ENCODE measurements at places on chromosomes 2 and 18.

DNA sequence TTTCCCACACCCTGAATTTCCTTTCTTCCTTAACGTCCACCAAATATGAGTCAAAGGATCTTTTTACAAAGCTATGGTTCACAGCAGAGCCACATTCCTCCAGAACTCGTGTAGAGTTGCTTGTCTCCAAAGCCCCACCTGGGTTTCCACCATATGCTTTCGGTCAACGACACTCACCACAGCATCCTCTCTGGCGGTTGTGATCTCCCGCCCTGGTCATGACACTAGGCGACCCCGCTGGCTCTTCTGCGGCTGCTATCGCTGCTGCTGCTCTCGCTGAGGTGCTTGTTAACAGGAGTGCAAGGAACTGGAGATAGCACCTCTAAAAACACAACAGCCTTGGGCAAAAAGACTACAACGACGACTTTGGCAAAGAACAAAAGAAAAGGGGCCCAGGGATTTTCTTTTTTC, 340 bp downstream of the SLC40A1 start:
- DNase-seq, result no peak

- DNase-seq, result no peak
Observed at GRCh38 chr18:46423226-46423805, 233.7 kb downstream of the LOXHD1 start.

DNA sequence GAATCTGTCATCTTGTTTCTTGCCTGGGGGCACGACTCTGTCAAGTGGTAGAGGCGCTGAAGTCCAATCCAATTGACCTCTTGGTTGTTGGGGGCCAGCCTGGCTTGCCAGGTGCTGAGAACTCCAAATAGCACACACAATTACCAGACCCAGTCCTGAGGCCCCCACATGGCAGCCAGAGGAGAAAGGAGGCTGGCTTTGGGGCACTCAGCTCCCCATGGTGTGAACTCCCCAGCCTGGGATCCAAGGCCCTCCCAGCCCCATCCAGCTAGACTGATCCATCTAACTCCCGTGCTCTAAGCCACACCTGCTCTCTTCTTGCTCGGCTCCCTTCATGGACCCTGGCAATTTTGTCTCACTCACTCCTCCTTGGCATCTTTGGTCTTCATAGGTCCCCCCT, 170.0 kb downstream of the CELF4 start:
- no peak for DNase-seq

DNA sequence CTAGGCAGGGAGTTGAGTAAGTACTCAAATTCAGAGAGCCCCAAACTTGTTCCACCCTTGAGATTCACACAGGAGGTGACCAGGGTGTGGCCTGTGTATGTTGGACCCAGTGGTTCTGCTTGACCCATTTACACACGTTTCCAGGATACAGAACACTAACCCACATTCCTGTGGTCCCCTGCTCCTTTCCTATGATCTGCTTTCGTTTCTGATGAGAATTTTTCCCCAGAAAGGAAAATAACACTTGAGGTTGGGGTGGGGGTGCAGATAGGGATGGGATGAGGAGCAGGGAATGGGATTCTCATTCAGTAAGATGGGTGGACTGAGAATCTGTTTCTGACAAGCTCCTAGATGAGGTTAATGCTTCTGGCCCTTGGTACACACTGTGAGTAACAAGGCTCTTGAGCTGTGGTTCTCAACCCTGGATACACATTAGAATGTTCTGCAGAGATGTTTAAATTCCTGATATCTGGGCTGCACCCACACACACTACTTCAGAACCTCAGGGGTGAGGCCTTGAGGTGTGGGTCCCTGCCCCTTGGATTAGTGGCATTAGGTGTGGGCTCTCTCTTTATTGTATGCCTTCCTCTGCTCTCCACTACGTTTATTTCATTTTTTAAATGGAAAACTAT, 58.4 kb downstream of the TPGS2 start:
- DNase-seq, result no peak

- DNase-seq, result no peak
Observed at GRCh38 chr2:144519934-144520731, at the start of gene ZEB2. ZEB2 (minus strand) TSS chr2:144520119; CDS start chr2:144517350, 2,769 bp downstream.

GRCh38 chr18:75008186-75008585, 200.8 kb downstream of the PTGR3 start:
- DNase-seq, result no peak

GRCh38 chr2:37847792-37848191, 77.3 kb upstream of the RMDN2 start:
- no peak for DNase-seq

- DNase-seq, result no peak
Observed at GRCh38 chr2:46914578-46915230, 902 bp downstream of the MCFD2 start.

DNA sequence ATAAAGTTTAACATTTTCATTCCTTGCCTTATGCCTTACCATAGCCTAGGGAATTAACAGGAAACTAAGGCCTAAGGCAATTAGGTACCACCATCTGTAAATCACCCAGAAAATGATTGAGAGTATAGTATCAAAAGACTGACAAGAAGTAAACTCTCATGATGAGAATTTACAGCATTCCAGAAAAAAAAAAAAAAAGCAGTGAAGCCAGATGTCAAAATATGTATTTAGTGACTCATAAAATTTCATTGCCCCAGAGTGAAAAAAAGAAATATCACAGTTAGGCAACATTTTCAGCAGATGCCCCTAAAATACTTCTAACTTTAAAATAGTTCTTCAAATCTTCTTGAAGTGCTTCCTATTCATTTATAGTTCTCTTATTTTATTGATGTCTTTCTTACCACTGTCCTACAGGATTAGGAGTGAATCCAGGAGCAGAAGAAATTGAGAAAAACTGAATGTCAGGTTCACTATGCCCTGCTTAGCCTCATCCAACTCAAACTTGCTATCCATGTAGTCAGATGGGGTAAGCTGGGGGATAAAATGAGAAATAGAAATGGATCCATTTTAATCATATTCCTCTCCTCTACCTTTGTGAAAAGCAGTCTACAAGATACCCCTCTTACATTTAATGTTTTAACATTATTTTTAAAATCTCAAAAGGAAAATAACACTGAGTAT, 57.3 kb upstream of the TANK start:
- no peak for DNase-seq

DNA sequence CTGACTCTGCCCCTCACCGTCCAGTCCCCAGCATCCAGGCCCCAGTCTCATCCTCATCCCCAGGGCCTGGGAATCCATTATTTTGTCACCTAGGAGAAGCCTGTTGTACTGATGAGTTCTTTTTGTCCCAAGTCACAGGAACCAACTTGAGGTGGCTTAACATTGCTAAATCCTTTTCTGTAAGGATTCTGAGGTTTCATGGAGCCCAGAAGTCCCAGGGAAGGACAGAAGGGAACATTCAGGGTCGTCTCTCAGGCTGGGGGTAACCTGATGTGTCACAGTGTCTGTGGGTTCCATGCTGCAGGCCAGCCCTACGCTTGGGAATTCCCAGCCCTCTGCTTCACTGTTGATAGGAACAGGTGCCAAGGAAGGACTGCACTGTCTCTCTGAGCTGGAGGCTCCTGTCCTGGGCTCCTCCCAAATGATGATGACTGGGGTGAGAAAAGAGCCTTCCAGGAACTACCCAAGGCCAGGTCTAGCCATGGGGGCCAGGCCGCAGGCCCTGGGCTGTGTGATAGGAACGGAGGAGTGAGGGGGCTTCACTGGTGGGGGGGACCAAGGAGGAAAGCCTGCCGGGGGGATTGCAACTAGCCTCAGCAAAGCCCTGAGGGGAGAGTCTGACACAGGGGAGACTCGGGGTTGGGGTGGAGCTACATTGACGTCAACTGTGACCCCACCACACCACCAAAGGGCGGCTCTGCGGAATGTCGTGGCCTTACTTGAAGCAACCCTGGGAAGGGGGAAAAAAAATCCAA, 145.7 kb downstream of the SMAD7 start:
- DNase-seq, result no peak

- no peak for DNase-seq
Observed at GRCh38 chr2:230453006-230453405, 37.0 kb downstream of the SP100 start.

DNA sequence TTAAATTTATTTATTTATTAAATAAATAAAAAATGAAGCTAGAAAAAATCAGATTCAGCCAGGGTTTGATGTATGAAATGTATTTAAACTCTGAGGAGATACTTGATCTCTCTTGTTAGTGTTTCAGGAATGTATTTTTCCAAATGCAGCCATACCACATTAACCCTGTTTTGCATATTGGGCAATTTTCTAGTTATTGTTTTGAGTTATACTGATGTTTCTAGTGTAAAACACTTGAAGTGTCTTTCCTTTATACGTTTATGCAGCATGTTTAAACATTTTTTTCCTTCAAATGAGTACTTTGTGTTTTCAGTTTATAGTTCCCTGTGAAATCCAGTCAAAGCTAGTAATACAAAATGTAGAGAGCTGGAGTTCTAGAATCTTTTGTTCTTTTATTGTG, 69.9 kb downstream of the WDR7 start:
- no peak for DNase-seq

- DNase-seq, result no peak
Observed at GRCh38 chr2:79935771-79936657, 368.5 kb downstream of the LRRTM1 start.

DNA sequence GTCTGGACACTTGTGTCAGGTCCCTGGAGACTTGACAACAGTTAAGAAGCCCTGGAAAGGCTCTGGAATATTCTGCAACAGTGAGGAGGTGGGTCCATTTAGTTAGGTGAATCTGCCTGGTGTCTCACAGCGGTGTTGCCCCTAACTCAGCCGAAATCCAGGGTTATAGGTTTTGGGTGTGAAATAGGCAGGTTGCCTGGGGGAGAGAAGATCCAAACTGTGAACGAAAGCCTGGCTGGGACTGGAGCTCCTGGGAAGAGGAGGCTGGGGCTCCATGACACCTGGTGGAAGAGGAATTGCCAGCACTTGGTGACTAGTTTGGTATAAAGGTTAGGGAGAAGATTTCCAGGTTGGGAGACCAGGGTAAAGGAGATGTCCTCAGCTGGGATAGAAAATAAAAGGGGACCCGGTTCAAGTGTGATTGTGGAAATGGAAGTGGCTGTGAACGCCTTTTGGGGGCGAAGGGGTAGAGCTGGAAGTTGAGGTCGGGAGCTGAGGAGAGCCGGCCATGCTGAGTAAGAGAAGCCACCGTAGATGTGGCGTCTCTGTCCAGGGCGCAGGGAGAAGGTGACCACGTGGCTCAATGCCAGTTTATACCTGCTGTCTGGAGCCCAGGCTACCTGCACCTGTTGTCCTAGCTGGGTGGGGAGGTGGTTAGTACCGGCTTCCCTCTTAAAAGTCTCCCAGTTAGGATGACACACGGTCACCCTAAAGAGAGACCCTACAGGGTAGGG, 3.0 kb upstream of the GAREM2 start:
- no peak for DNase-seq

DNA sequence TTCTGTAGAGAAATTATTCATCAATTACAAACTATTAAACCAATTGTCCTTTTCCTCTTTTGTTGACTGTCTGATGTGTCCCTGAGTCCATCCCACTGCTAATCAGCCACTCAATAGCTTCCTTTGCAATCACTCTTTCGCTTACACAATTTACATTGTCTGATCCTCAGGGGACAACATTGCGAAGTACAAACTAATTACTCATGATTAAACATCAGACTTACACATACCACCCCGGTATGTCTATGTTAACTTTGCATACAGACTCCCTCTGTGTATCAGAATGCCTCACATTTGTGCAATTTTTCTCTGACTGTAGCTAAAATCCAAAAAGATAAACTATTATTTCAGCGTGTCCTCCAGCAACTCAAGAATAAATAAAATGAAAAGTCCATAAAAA, 264.4 kb upstream of the REV1 start:
- no peak for DNase-seq

DNA sequence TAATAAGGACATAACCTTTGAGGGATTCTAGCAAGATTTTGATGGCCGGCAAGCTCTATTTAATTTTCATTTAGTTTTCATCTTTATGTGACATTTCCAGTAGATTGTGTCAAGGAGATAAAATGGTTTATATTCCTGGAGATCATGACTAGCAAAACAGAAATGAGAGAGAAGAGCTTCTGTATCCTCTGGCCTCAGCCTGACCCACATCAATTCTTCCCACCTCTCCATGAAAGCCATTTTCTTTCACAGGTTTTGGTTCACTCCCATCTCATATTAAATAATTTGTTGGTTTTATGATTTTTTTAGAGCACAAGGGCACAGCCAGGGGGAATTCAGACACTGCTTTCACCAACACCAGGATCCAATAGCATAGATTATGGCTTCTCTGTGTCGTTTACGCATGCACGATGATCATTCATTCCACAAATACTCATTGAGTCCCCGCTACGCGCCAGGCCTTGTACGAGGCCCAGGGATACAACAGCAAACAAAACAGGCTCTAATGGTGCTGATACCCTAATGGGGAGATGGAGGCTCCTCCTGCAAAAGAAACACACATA, 85.9 kb downstream of the SH3BP4 start:
- DNase-seq, result no peak

DNA sequence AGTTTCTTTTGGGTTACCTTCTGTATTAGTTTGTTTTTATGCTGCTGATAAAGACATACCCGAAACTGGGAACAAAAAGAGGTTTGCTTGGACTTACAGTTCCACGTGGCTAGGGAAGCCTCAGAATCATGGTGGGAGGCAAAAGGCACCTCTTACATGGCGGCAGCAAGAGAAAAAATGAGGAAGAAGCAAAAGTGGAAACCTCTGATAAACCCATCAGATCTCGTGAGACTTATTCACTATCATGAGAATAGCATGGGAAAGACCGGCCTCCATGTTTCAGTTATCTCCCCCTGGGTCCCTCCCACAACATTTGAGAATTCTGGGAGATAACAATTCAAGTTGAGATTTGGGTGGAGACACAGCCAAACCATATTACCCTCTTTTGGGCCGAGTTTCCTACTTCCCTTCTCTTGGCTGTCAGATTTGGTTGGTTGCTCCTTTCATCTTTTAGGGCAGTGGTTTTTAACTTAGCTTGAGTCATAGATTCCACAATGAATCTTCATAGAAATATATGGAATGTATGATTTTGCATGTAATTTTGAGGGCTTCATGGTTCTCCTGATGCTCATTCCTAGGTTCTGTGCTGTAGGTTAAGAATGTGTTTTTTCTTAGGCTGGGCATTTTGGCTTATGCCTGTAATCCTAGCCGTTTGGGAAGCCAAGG, 44.2 kb downstream of the CEP192 start:
- no peak for DNase-seq

- no peak for DNase-seq
Observed at GRCh38 chr2:179584760-179585159, 276.7 kb downstream of the ZNF385B start.

DNA sequence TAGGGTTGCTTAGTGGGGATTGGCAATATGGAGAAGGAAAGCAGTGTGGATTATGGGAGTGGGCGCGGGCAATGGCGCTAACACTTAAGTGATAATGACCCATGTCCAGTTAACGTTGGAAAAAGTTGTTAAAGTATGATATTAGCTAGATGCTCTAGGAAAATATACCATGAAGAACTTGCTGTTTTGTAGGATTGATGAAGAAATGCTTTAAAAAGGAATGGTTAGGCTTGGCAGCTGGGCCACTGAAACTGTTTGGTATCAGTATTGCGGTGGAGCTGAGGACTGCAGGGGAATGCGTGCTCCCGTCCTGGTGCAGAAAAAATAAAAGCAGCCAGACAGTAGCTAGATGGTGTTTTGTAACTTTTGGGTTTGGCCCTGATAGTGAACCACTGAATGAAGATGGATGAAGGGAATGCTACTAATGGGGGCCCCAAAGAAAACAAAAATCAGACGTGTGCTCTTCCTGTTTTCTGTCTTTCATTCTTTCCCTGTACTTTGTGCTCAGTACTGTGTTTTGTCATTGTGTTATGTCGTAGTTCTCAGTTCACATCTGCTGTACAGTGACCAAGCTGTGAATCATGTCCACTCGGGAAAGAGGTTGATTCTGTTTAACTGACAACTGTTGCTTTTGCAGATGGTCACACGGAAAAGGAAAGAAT, 999 bp downstream of the INSIG2 start:
- DNase-seq, result no peak

Measured in glomerular endothelial cell (primary cell).